ENCODE measurements at places on chromosomes 7 and 10.

- DNase-seq = no peak
These were observed 241.5 kb upstream of the PTER start for GRCh38 chr10:16195178-16195769.

GRCh38 chr10:120782336-120782735 lies 68.8 kb upstream of the WDR11 start:
- DNase-seq = no peak

GRCh38 chr10:121326905-121327304 lies 271.3 kb downstream of the FGFR2 start:
- no peak for DNase-seq

- no peak for DNase-seq
These were observed 331.1 kb upstream of the KIAA1217 start for GRCh38 chr10:23877791-23878320.

DNA sequence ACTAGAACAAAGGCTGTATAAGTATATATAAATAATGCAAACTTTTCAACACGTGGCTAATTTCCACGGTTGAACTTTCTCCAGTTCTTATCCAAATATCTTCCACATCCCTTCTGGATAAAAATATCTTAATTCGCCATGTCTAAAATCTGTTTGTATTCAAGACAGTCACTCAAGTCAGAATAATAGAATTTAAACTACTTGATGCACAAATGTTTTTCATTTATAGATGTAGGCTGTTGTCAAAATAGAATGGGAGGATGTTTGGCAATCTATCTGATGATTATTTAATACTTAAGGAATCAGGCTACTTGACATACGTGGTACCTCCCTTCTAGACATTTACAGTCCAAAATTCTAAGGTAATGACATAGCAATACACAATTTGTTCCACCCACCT lies 204.3 kb downstream of the TWIST1 start:
- no peak for DNase-seq
